ENCODE measurements at places on chromosomes 1 and 21.

GRCh38 chr1:56452027-56453011 lies 127.0 kb downstream of the PLPP3 start:
- DNase-seq, result no peak

- DNase-seq, result no peak
These were observed at the start of gene AGPAT3 for GRCh38 chr21:43864962-43865539. AGPAT3 (plus strand) TSS chr21:43865223; CDS start chr21:43959682, 94,459 bp downstream.

DNA sequence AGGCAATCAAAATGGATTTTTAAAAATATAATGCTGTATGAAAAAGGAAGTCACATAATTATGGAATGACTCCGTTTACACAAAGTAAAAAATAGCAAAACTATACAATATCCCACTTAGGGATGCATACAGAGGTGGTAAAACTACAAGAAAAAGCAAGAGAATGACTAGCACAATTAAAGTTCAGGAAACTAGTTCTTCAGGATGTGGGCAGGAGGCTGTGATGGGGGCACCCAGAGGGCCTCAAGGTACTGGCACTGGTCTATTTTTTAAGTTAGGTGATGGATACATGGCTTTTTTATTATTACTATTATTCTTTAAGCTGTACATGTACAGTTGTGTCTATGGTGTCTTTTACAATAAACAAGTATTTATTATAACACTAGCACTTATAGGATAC lies 1.4 kb upstream of the ZC3H12A start:
- DNase-seq, result no peak

GRCh38 chr1:96722958-96723357 lies 1.4 kb downstream of the PTBP2 start:
- DNase-seq, result no peak

DNA sequence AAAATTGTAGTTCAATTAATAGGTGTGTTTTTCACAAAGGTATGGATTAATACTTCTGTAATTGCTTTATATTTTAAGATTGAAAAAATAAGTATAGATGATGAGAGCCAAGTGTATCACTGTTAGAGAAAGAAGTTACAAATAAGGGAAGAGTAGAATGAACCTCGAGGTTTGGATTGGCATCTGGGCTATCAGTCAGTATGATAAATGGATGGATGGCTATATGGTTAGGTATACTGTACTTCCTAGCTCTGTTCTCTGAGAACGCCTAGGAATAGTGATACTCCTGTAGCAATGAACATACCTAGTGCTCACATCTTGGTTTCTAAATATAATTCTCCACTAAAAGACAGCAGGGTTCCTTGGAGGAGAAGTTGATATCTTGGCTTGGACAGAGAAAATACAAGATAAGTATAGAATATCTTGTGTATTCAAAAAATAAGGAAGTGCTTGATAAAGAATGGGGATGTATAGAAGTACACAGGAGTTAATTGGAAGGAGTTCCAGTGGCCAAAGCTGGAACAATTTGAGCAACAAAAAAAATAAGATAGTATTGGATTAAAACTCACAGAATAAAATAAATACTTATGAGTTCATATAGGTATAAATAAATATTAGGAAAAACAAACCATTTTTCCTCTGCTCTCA lies 12.4 kb downstream of the IPO9 start:
- no peak for DNase-seq

GRCh38 chr1:168719306-168720111 lies 9.5 kb downstream of the DPT start:
- DNase-seq, result no peak

All from SIG-M5 (cell line).